ENCODE measurements at places on chromosomes 2 and 18.

GRCh38 chr2:212274215-212274614 lies 264.4 kb downstream of the ERBB4 start:
- no peak for DNase-seq

GRCh38 chr18:4157352-4157751 lies 297.8 kb downstream of the DLGAP1 start:
- no peak for DNase-seq

DNA sequence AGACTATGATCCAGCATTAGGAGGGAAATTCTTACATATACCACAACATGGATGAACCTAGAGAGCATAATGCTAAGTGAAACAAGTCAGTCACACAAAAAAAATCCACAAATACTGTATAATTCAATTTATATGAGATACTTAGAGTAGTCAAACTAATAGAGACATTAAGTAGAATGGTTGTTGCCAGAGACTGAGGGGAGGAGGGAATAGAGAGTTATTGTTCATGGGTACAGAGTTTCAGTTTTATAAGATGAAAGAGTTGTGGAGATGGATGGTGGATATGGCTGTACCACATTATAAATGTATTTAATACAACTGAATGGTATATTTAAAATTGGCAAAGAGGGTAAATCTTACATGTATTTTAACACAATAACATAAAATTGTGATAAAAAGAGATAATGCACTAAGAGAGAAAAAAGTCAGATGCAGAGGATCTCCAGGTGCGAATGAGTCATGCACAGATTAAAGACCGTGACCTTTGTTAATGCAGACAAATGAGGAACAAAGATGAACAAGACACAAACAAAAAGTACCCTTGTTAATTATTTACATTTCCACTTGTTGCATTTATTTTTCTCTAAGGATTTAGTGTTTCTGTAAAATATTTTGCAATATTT lies 541.7 kb upstream of the MEX3C start:
- no peak for DNase-seq

DNA sequence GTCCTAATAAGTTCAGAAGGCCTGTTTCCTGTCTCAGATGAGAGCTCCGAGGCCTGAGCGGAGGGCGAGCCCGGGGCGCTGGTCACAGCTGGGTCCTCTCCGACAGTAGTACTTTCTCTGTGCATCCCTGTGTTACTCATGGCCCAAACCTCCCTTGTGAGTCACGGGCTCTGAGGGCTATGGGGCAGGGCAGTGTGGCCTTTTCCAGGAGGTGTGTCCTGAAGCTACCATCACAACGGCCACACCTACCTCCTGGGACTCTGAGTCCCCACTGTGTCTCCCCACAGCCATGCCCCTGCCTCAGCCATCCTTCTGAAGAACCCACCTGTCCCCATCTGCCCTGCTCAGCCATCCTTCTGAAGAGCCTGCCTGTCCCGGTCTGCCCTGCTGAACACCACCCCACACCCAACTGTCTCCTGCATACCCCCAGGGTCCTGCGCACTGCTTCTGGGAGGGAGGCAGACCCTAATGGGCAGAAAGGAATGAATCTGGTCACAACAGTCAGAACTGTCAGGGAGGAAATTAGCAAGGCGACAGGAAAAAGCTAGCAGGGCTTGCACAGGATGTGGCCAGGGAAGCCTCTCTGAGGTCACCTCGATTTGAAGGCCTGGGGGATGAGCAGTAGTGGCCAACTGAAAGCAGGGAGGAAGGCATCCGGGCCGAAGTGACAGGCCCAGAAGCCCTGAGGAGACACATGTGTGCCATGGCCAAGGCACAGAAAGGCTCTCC lies 145.4 kb upstream of the RIOK3 start:
- peak; percentile 26 for DNase-seq

DNA sequence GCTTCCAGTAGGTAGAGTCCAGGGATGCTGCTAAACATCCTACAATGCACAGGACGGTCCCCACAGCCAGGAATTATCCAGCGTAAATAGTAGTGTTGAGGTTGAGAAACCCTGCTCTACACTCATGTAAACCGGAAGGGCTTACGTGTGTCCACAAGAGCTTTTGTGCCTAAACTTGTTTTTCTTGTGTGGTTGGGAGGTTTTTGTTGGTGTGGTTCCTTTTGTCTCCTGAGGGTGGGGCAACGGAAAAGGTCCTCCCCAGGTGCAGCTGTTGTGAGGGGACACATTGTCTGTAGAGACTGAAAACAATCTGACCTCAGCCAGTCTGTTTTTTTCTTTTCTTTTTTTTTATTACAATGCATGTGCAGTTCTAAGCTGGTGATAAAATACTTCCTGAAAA lies 72.7 kb upstream of the MGAT5 start:
- no peak for DNase-seq

GRCh38 chr2:120805602-120806001 lies 69.9 kb downstream of the GLI2 start:
- no peak for DNase-seq

GRCh38 chr2:144659731-144660275 lies 139.9 kb upstream of the ZEB2 start:
- peak; percentile 68 for DNase-seq

DNA sequence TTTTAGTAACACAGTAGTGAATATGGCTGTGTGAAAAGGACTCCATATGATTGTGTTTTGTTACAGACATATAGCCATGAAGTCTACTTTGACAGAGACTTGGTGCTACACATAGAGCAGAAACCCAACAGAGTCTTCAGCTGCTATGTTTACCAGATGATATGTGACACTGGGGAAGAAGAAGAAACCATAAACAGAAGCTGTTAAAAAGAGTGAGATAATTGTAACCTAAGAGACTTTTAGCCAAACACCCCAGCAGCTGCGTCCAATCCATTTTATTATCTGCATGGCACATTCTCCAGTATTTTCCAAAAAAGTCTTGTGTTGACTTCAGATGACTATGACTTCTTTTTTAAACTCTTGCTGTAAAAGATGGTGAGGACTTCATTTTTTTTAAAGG lies 41.4 kb upstream of the CYBRD1 start:
- DNase-seq: no peak

GRCh38 chr18:48680339-48681250 lies 141.8 kb downstream of the CTIF start:
- no peak for DNase-seq
